ENCODE measurements at places on chromosomes 5 and 9. TPM values are rescaled to one million over a fixed set of nuclear protein-coding genes. Genes with fewer than 3 reads are reported as not detected.

Gene OLFM1
- total RNA-seq, result not detected

DNA sequence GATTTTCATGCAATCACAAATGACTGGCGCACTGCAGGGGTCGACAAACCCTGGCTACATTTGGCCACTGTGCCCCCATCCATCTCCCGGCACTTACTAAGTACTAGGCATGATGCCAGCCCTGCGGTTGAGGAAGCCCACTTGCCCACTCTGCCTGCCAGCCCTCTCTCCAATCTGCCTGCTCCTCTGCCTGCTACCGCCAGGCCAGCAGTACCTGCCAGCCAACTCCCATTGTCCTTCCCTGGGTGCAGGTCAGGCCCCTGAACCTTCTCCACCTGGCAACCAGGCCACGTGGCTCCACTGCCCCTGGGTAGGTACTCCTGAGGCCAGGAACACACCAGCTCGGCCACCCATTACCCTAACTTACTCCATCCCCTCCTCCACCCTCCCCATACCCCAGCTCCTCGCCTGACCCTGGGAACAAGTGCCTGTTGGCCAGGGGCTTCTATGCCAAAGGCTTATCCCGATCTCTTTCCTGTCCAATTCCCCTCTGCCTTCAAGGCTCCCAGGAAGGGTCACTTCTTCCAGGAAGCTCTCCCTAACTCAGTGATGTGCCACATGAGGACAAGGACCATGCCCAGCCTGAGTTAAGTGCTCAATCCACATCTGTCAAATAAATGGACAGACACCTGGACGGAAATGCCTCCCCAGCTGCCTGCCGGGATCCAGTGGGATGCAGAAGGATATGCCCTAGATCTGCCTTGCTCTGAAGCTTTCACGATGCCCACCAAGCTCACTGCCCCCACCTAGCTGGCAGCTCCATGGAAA, 6.6 kb downstream of the EEIG1 start:
- DNase-seq, result no peak

DNA sequence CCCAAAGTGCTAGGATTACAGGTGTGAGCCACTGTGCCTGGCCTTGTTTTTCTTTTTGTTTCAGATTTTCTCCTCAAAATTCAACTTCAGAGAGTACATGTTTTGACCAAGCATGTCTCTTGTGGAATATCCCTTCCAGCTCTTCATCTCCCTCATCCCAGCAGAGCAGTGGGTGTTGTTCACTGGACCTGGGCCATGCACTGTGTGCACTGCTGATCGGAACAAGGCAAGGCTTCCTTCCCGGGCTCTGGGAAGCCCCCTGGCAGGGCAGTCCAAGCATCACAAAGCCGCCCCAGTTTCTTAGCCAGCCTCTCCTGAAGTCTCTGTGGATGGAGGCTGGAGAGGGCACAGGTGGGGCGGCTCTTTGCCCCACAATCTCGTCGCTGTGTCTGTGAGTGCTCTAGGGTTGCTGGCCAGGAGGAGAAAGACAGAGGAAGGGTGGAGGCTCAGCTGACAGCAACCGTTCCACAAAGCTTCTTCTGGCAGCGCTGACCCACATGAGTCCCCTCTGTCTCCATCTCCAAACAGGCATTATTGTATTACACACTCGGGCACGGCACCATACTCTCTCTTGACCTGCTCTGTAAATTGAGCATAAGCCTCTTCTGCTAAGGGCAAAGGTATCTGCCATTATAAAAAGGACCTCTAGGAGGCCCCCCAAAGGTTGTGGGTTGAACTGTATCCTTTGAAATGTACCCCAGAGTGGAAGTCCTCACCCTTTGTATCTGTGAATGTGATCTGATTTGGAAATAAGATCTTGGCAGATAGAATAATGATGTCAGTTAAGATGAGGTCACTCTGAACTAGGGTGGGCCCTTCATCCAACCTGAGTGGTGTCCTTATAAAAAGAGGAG, 89.6 kb downstream of the TARS1 start:
- DNase-seq, result no peak

DNA sequence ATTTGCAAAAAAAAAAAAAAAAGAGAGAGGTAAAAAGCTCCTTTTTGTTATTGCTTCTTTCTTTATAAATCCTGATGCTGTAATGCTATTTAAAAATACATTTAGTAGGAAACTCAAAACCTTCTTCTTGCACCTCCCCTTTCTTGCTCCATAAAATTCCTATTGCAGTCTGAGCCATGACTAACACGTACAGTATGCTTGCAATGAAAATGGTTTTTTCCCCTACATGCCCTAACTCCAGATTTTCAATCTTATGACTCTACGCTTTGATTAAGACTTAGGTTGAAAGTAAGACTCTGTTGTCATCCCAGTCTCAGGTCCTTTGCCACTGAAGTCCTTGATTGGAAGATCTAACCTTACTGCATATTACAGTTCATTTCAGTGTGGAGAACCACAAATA, 23.9 kb downstream of the FGF10 start:
- DNase-seq, result no peak

Gene CCDC192
- not detected for total RNA-seq

- DNase-seq, result no peak
Observed at GRCh38 chr9:111501648-111502047, 17.5 kb upstream of the ECPAS start.

DNA sequence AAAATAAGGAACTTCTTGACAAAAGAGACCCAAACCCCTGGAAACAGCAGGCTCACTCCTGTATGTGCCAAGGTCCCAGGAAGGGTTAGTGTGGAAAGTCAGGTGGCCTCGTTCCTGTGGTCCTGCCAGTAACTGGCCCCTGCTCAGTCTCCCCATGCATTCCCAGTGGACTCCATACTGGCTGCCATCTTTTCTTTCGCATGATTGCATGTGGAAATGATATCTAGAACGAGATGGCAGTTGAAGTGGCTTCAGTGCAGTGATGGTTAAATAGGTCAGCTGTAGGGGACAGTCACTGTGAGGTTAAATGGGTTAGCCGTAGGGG, 30.4 kb downstream of the AHRR start:
- DNase-seq, result no peak

DNA sequence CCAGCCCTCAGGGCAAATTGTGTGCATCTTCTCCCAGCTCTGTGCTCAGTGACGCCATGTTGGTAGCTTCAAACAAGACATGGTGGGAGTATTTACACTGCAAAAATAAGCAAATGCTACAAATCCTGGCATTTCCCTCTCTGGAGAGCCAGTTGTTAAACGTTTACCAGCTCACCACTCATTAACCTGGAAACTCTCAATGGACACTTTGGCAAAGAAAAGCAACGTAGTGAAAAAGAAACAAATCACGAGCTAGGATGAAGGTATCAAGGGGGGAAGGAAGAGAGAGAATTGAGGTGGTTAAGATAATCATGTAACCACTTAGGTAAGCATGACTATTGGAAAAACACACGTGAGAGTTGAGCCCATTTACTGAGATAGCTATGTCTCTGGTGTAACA, 72.5 kb downstream of the MRPS30 start:
- no peak for DNase-seq

- no peak for DNase-seq
Observed at GRCh38 chr5:91494447-91494996, 111.4 kb upstream of the ARRDC3 start.

DNA sequence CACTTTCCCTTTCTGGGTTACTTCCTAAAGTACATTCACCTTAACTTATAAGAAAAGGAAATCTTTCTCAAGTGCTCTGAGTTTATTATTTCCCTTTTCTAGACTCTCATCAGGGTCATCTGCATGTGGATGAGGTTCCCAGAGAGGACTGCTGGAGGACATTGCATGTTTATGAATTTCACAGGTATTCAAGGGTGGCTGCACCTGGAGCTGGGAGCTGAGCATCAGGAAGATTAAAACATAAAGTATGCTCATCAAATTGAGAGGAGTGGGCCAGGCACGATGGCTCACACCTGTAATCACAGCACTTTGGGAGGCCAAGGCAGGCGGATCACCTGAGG, 34.7 kb upstream of the PLIN2 start:
- no peak for DNase-seq
